ENCODE measurements at places on chromosomes 6 and 20.

DNA sequence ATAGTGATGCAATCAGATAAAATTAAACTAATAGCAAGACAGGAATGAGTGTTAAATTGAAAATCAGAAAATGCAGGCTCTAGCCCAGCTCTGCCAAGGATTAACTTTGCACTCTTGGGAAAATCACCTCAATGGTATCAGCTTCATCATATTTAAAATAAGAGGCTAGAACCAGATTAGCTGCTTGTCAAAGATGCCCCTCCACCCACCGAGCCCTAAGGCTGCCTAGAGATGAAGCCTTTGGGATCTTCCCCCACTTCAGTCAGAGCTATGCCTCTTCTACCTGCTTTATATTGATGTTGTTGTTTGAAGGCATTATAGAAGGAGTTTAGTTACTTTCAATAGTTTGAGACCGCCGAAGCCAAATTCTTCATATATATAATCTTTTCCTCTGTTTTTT, 47.4 kb downstream of the HDDC2 start:
- no peak for DNase-seq

GRCh38 chr6:160960839-160961238, 30.7 kb upstream of the MAP3K4 start:
- no peak for DNase-seq

- no peak for DNase-seq
Observed at GRCh38 chr6:90654166-90654565, 67.3 kb upstream of the MAP3K7 start.

GRCh38 chr6:53855940-53856339, 61.1 kb downstream of the LRRC1 start:
- no peak for DNase-seq

DNA sequence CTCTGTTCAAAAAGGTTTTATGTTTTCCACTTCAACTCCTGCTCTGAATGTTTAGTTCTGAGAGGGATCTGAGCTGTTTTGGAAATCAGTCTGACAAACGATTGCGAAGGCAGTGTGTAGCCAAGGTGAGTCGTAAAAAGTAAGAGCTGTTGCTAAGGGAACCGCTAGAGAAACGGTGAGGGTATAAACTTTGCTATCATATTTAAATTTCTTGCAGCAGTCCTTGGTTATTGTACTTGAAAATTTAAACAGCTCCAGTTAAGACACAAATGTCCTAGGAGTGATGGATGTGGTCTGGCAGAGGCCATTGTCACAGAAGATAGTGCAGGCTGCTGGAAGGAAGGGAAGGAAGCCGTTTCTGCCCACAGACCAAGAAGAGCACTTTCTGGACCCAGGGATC, 64.9 kb upstream of the CITED2 start:
- no peak for DNase-seq

GRCh38 chr6:147077251-147077650, 127.0 kb upstream of the STXBP5 start:
- no peak for DNase-seq

- no peak for DNase-seq
Observed at GRCh38 chr6:2434116-2434515, 188.7 kb upstream of the GMDS start.

DNA sequence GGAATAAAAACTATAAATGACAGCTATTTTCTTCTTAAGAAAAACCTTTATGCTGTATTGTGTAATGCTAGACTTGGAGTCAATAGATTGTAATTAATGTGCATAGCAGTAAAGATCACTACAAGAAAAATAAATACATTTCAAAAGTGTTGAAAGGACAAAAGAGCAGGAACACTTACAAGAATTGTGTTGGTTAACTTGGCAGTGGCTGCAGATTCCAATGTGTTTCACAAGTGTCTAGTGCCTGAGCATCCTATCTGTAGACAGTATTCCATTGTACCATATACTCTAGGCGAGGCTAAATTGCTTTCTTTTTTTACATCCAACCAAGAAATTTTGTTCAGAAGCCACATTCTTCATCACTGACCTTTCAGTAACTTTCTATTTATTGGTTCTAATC, 924.1 kb downstream of the EPHA7 start:
- no peak for DNase-seq

GRCh38 chr20:31547017-31547675, 32.9 kb downstream of the HM13 start:
- peak; percentile 56 for DNase-seq

DNA sequence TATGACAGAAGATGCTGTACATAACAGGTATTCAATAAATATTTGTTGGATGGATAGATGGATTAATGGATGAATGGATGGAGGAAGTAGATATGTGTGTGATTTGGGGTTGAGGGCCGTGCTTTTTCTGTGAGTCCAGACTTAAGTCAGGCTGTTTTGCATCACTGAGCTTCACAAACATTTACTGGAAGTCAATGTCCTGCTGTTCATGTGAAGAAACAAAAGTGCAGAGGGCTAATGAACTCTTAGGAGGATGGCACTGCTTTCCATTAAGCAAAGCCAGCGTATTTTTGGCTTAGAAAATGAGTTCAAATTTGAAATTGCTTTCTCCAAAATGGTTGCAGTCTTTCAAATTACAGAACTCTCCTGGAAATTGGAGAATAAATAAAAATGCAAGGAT, 260.6 kb upstream of the SASH1 start:
- DNase-seq, result no peak

GRCh38 chr20:57402206-57403125, 11.3 kb downstream of the RBM38 start:
- no peak for DNase-seq

GRCh38 chr6:4797587-4797986, 21.4 kb downstream of the CDYL start:
- DNase-seq, result no peak

- peak; percentile 27 for DNase-seq
Observed at GRCh38 chr6:26103141-26103769, 16.0 kb downstream of the HFE start.

DNA sequence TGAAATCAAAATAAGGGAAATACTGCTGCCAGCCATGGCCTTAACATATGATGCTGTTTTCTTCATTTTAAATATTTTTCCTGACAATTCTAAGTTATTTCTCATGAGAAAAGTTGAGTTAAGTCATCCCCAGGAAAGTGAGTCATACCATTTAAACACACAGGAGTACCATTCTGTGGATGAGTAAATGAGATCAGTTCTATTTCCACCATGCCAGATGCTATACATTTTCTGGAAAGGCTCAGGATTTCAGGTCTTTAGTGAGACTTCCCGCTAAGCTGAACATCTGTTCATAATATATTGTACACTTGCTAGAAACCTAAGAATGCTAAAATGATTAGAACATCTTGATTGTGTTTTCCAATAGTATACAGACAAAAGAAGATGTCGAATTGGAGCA, 256.2 kb upstream of the MANEA start:
- DNase-seq, result no peak

All from amniotic stem cell (primary cell).